Stimulated activated CD8-positive, alpha-beta memory T cell treated with anti-CD3 and anti-CD28 coated beads, Interleukin-4, amount 100 ng/mL, for 4 hours (primary cell): ENCODE measurements at places on chromosomes 1 and 21.

- DNase-seq: no peak
Measured at GRCh38 chr21:30962013-30962412, 76.3 kb downstream of the KRTAP19-8 start.

DNA sequence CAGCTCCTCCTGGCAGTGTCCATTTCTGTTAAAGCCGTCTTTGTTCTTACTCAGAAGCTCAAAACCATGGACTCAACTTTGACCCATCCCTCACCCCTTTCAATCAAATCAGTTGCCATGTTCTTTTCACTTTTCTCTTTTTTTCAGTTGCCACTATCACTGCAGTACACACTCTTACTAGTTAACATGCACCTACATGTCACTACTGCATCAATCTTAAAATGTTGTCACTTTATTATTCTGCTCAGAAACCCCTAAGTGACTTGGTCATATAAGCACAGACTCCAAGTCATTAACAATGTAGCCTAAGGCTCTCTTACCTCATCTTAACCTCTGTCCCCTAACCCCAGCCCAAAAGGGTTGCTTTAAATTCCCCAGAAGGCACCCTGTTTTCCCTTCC, 9.0 kb downstream of the ZNF697 start:
- DNase-seq: no peak

DNA sequence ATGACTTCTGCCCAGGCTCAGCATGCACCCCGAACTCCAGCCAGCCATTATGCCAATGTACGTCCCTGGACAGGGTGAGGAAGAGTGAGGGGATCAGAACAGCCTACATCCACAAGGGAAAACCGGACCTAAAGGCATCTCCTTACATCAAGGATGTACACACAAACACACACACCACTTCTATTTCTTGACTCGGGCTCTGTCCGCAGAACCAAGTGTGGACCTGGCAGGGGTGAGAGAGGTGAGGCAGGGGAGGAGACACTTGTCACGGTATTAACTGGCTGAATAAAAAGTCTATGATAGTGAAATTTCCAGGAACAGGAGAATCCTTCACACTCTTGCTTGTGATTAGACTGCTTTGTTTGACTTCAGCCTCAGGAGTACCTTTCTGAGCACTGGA, 2.3 kb downstream of the LMOD1 start:
- no peak for DNase-seq

- no peak for DNase-seq
Measured at GRCh38 chr1:167328816-167329483, 108.3 kb downstream of the POU2F1 start.

DNA sequence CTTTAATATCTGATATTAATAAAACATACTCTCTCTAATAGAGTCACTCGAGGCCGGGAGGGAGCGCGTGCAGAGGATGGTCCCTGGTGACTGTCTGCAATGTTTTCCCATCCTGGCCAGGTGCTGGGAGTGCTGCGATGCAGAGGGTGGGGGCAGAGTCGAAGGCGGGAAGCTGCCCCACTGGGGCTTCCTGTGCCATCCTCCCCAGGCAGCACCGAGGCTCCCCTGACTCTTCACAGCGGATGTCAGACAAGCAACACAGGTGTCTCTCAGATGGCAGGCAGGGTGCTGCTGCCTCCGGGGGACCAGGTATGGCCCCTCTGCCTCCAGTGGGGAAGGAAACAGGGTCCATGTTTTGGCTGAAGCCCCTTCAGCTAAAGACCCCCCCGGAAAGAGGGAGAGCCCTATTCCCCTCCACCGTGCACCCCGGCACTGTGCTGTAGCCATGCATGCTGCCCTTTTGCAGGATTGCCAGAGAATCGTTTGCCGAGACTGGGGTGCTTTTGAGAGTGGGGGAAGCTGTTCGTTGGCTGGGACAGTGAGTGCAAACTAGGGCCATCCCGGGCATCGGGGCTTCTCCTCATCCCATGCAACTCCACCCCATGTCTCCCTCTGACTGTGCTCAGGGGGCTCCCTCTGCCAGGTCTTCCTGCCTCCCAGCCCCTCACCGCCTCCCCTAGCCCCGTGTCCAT, 32.1 kb upstream of the TTC34 start:
- DNase-seq: no peak

GRCh38 chr1:197761654-197762053, 13.6 kb downstream of the DENND1B start:
- DNase-seq: no peak

GRCh38 chr21:42631142-42631541, 22.3 kb upstream of the PDE9A start:
- no peak for DNase-seq

GRCh38 chr1:222991908-222992307, 151.1 kb downstream of the TLR5 start:
- DNase-seq: no peak

DNA sequence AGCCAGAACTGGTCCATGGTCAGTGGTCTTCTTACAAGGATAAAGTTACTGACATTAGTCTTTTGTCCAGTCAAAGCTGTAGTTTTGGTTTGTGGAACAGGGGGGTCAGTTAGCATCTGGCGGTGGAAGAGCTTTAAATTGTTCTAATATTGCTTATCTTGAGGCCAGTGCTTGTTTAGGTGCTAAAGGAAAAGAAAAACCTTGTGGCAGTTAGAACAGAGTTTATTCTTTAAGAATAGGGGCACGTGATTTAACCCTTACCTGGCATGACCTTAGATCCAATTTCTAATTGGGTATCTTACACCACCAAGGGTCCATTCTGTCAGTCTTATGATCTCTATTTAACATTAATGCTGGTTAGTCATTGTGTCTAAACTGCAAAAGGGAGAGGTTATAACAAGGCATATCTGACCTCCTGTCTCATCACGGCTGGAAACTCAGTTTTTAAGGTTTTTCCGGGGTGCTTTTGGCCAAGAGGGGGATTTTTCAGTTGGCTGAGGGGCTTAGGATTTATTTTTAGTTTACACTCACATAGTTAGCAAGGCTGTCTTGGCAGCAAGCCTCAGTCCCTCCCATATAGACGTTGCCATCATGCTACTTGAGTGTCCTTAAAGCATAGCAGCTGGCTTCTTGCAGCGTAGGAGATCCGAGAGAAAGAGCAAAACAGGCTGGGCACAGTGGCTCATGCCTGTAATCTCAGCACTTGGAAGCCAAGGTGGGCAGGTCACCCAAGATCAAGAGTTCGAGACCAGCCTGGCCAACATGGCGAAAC, 60.1 kb upstream of the FAM89A start:
- DNase-seq: no peak
